ENCODE measurements at places on chromosomes 12 and 14. TPM values are rescaled to one million over a fixed set of nuclear protein-coding genes. Genes with fewer than 3 reads are reported as not detected.

GRCh38 chr14:35474323-35474722 lies 59.6 kb upstream of the INSM2 start:
- DNase-seq, result no peak

DNA sequence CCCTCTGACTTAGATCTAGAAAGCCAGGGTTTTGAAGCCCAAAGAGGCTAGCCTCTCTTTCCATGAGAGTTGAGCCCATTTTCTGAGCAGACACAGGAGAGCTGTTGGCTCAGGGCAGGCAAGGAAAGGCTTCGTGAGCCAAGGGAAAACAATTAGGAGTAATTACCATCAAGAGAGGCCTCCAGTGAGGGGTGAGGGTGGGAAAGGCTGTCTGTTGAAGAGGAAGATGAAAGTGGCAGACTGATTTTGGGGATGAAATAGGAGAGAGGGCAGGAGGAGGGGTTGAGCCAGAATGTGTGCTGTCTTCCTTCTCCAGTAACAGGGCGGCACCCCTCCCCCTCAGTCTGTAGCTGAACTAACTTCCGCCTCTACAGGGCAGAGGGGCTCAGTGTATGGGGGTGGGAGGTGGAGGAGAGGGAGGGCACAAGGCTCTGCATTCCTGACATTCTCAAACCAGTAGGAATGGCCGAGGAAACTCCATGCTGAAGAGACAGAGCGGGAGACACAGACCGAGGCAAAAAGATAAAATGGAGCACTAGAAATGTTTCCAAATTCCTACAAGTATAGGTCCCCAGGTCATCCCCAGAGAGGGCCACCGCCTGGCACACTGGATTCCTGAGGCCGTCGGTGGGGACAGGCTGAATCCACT lies 33.1 kb upstream of the COL2A1 start:
- no peak for DNase-seq

DNA sequence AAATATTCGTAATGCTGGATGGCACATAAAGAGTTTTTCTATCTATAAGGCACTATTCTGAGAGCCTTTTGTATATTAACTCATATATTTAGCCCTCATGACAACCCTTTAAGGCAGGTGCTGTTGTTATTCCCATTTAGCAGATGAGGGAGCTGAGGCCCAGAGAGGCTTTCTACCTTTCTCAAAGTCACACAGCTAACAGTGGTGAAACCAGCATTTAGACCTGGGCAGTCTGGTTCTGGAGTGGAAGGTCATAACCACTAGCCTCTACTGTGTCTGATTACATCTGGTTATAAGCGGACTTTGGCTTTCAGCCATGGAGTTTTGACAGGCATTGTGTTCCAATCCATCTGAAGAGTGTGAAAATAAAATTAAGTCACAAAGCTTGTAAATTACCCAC lies 41.2 kb upstream of the HDAC7 start:
- no peak for DNase-seq

DNA sequence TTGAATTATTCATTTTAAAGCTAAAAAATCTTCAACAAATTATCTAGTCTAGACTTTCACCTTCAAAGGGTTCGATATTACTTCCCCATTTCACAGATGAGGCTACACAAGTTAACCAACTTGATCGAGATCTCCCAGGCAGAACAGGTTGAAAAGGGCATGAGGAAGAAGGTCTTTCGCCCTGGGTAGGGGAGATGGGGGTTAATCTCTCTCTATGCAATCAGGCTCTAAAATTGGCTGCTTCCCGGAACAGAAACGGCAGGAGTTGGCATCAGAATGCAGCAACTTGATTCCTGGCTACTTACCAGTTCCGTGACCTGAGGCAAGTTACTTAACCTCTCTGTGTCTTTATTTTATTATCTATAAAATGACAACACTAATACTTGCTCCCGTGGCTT lies 2.4 kb upstream of the CISTR start:
- DNase-seq, result no peak

B3GNT4 gene
- 0.67 TPM for total RNA-seq

GRCh38 chr14:22819151-22819988 lies 4.1 kb upstream of the SLC7A7 start:
- DNase-seq, result no peak

GRCh38 chr12:31732926-31733548 lies 4.2 kb upstream of the AMN1 start:
- peak; percentile 77 for DNase-seq

DCN gene
- not detected for total RNA-seq

DNA sequence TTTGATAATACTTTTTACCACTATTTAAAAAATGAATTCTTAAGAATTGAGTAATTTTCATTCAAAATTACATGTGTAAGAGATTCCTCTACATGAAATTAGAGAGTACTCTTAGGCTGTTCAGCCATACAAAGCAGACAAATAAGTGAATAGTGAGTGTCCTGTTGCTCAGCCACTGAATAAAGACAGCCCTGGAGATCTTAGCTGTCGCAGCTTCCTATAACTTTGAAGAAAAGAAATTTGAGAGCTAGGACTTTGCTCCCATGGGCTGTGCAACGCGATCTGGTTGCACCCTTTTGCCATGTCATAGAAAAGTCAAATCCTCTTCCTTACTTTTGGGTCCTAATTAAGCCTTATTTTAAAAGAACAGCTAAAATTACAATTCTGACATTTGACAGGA lies 40.9 kb upstream of the LRIG3 start:
- DNase-seq, result no peak

DNA sequence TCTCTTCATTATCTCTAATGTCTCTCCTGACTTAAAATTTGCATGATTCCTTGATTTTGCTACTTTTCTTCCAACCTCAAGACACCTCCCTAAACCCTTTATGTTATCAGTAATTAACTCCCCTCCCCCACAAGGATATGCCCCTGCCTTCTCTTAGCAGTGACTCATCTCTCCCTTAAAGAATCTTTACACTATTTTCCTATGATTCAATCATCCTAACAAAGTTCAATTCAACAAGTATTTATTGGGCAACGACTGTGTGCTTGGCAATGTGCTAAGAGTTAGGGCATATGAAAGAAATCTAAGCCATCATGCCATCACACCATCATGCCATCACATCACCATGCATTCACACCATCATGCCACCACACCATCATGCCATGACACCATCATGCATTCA lies 80.1 kb downstream of the ANO2 start:
- no peak for DNase-seq

DNA sequence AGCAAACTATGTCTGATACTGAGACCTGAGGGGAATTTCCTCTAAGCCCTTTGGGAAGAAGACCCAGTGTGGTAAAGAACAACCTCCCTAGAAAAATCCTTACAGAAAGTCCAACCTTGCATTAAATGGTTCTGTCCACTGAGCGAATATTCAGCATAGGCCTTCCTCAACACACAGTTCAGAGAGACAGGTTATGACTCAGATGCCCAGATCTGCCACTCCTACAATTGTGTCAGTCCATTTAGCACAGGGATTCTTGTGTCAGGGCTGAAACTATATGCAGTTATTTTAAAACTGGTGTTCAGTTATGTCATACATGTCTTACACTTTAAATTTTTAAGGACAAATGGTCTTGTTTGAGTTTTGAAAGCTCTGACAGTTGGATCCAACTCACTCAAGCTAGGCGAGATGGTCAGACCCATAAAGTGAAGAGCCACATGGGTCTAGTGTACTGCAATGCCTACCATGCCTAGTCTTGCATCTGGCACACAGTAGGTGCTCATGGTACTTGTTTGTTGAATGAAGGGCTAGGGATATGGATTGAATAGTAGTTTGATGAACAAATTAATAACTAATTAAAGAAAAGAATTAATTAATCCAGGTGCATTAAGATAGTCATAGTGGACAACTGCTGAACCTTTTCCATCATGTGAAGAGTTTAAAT lies 207.5 kb upstream of the PWP1 start:
- DNase-seq, result no peak

All from activated naive CD4-positive, alpha-beta T cell treated with anti-CD3 and anti-CD28 coated beads for 36 hours (primary cell).